Left renal cortex interstitium (tissue), 4 donors: ENCODE measurements at places on chromosomes 6 and 20.

DNA sequence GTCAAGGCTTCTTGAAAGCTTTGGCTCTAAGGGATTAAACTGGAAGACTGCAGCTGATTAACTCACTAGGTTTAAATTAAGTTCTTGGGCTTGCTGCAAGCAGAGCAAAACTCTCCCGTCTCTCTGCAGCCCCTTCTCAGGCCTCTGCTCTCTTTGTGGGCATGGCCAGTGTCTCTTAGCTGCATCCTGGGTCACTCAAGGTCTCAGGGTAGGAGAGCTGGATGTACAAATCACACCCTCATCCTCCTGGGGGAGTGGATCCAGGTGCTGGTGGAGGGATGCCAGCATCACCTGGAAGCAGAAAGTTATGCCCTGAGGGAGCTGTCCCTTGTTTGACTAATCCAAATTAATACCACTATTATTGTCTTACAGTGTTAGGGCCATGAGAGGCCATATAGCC lies 35.8 kb downstream of the GCM1 start:
- no peak for DNase-seq

- no peak for DNase-seq
Observed at GRCh38 chr20:38975539-38976120, 13.5 kb downstream of the DHX35 start.

DNA sequence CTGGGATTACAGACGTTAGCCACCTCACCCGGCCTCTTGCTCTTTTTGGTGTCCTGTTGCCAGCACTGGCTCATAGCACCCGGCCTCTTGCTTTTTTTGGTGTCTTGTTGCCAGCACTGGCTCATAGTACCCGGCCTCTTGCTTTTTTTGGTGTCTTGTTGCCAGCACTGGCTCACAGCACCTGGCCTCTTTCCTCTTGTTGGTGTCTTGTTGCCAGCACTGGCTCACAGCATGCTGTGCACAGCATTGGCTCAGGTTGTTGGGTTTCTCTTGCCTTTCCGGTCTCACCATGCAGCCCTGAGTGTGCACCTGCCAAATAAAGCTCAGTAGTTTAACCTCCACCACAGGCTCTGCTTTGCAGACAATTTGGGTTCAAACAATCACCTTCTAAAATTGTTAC lies 208.2 kb downstream of the THBS2 start:
- no peak for DNase-seq

- no peak for DNase-seq
Observed at GRCh38 chr6:190596-191395, 101.5 kb upstream of the DUSP22 start.

DNA sequence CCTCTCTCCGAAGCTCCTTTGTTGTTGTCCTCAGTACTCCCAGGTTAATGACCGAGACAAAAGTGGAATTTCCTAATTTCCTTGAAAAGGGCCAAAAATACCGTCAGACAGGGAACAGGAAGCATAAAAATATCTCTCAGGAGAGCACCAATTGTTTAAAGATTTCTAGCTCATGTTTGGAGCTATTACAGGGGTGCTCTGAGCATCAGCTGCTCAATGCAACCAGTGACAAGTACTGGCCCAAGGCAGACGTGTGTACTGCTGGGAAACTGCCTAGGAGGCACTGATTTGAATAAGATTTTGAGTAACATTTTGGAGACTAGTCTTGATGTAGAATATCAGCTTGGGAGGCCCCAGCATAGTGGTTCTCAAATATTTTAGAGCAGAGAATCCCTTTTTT lies 17.3 kb downstream of the LAMA4 start:
- DNase-seq = no peak

DNA sequence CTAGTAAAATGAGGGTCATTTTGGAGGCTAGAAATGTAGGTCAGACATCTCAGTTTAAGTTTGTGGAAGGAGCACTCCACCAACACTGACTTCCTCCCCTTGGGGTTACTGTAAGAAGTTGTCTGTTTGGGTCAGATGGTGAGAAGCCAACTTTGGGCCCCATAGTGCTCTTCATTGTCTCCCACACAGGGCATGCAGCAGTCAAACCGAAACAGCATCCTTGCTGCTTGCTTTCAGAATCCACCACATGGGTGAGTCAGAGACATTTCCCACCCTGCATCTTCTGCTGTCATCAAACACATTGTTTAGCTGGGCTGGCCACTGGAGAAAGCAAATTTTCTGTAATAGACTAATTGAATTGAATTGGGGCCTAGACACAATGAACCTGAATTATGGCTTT lies 16.8 kb downstream of the IL17F start:
- DNase-seq = no peak

GRCh38 chr20:63329331-63330083 lies 31.6 kb downstream of the CHRNA4 start:
- DNase-seq = no peak

DNA sequence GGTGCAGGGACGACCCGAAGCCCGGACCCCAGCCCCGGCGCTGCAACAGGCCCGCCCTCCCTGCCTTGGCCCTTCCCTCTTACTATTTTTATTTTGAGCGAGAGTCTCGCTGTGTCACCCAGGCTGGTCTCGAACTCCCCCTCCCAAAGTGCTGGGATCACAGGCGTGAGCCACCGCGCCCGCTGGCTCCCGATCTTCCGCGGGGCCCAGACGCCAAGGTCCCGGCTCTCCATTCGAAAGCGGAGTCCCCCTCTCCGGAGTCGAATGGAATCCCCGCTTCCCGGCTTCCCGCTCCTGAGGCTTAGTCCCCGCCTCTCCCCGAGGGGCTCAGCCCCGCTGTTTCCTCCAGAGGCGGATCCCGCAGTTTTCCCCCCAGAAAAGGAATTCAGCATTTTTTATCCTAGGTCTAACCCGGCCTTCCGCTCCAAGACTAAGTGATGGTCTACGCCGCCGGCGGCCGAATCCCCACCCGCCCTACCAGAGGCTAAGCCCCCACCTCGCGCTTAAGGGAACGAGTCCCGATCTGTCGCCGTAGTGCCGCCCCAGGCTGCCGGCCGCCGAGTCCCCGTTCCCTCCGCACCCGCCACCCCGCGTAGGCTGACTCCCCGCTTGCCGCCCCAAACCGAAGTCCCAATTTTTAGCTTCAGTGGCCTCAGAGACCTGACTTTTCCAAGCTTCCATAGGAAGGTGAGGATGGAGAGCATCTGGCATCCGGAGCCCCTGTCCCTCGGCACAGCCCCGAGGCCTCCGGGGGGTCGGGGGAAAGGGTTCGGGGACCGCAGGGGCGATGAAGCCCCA lies 11.5 kb upstream of the TMC2 start:
- DNase-seq = no peak

DNA sequence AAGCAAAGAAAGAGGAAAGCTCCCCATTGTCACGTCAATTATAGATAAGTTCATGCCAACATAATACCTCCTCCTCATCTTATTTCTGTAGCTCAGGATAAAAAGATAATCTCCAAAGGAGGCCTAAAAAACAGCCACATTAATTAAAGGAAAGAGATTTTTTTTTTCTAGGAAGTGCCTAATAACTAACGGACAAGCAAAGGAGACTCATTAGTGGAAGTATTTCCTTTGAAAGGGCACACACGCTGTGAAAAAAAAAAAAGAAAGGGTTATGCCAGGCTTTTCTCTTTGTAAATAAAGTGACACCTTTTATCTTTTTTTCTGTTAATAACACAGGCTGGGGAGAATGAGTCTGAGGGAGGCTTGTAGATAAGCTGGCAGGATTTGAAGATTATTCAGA lies 55.7 kb downstream of the PCSK2 start:
- no peak for DNase-seq

- no peak for DNase-seq
Observed at GRCh38 chr6:3746696-3747095, 4.8 kb downstream of the PXDC1 start.

- DNase-seq = no peak
Observed at GRCh38 chr20:12113468-12114371, 196.0 kb downstream of the BTBD3 start.

GRCh38 chr6:16004934-16005679 lies 123.8 kb upstream of the MYLIP start:
- DNase-seq = no peak
